ENCODE measurements at places on chromosomes 6 and 20. TPM values are rescaled to one million over a fixed set of nuclear protein-coding genes. Genes with fewer than 3 reads are reported as not detected.
A peak's percentile ranks its signal among the peaks of the same experiment; 100 is the strongest.

HBS1L gene
- 74.9 TPM for total RNA-seq

GCLC gene
- 27.5 TPM for total RNA-seq

GFOD1 gene
- total RNA-seq: 4.8 TPM

ARMC2 gene
- total RNA-seq: 11.3 TPM

DNA sequence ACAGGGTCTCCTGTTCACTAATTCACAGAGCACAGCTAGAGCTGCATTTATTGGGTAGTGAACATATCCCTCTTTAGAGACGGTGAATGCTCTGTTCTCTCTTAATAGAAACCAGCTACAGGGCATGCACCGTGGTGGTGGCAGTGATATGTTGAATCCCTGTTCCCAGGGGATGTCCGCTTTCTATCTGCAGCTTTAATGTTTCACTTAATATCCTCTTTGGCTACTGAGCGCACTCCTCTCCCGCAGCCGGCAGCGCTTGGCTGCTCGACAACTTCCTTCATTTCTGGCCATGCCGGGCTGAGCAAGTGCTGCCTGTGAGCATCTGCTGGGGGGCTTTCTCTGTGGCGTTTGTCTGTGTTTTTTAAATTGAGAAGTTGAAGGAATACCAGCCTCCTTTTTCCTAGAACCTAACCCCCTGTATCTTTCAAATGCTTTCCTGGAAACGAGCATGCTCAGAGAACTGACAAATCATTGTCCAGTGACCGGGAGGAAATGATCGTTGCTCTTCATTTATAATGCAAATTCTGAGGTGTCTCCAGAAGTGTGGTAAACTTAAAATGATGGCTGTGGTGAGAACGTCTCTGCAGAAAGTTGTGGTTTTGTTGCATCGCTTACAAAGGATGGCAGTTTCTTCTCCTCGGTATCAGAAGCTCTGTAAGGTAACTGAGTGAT is 297.9 kb downstream of the UTRN start:
- peaks cover 25% of the 10 kb centered on the region for H3K4me1 ChIP-seq
- H3K27ac ChIP-seq: no peak overlapping the region
- H3K27me3 ChIP-seq: no peaks in the 10 kb centered on the region
- H3K36me3 ChIP-seq: peaks cover 17% of the 10 kb centered on the region
- no peak for DNase-seq
- peak overlapping the region; percentile 40 for H3K4me3 ChIP-seq

- H3K4me1 ChIP-seq: no peaks in the 10 kb centered on the region
- H3K27ac ChIP-seq: no peak overlapping the region
- no peak for DNase-seq
- no peak overlapping the region for H3K4me3 ChIP-seq
- no peaks in the 10 kb centered on the region for H3K36me3 ChIP-seq
Measured at GRCh38 chr6:160217863-160218262, 40.8 kb downstream of the SLC22A2 start.

GRCh38 chr6:4891141-4891540 is 112.7 kb downstream of the RPP40 start:
- H3K4me1 ChIP-seq: no peaks in the 10 kb centered on the region
- DNase-seq: no peak
- no peaks in the 10 kb centered on the region for H3K27me3 ChIP-seq
- no peak overlapping the region for H3K27ac ChIP-seq
- no peak overlapping the region for H3K4me3 ChIP-seq

DNA sequence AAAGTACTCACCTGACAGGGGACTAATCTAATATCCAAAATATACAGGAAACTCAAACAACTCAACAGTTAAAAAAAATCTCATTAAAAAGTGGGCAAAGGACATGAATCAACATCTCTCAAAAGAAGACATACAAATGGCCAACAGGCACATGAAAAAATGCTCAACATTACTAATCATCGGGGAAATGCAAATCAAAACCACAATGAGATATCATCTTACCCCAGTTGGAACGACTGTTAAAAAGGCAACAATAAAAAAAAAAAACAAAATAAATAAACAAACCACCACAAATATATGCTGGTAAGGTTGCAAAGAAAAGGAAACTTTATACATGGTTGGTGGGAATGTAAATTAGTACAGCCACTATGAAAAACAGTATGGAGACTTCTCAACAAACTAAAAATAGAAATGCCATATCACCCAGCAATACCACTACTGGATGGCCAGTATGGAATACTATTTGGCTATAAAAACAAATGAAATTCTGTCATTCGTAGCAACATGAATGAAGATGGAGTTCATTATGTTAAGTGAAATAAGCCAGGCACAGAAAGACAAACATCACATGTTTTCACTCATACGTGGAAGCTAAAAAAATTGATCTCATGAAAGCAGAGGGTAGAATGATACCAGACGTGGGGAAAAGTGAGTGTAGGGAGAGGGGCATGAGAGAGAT is 6.6 kb downstream of the SIRPB2 start:
- peaks cover 76% of the 10 kb centered on the region for H3K27me3 ChIP-seq
- no peak overlapping the region for H3K4me3 ChIP-seq
- H3K4me1 ChIP-seq: no peaks in the 10 kb centered on the region

- no peak for DNase-seq
- peaks cover 4% of the 10 kb centered on the region for H3K4me1 ChIP-seq
- H3K27me3 ChIP-seq: peaks cover 16% of the 10 kb centered on the region
- H3K36me3 ChIP-seq: peaks cover 6% of the 10 kb centered on the region
Measured at GRCh38 chr6:38708496-38708895, 5.6 kb upstream of the GLO1 start.

- DNase-seq: no peak
- H3K36me3 ChIP-seq: no peaks in the 10 kb centered on the region
- peaks cover 10% of the 10 kb centered on the region for H3K4me1 ChIP-seq
Measured at GRCh38 chr20:34045294-34045693, 51.6 kb downstream of the RALY start.

DNA sequence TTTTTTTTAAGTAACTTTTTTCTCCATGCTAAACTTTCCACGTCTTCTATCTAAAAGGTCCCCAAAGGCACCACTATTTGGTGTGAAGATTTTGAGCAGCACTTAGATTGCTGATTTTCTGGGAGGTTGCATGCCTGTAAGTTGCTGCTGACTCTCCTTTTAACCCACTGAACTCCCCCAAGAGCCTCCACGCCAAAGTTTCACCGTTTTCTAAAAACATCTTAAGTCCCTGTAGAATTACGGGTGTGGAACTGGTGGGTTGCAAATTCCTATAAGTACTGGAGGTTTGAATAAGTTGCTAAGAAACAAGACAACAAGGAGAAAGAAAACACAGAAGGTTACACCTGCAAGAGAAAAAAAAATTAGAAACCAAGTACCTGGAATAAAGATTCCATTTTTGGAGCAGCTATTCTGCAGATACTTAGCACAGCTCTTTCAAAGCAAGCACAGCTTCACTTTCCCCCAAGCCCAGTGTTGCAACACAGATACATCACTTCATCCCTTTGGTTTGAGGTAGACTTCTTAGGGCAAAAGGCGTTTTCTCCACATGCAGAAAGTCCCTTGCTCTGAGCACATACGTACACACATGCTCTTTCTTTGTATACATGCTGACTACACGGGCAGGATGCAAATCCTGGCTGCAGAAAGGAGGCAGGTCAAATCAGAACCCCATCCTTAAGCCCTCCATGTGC is 5.0 kb downstream of the JAG1 start:
- peak overlapping the region; percentile 40 for H3K4me3 ChIP-seq
- peaks cover 11% of the 10 kb centered on the region for H3K36me3 ChIP-seq
- peaks cover 74% of the 10 kb centered on the region for H3K4me1 ChIP-seq
- no peak for DNase-seq
- no peaks in the 10 kb centered on the region for H3K27me3 ChIP-seq

GRCh38 chr6:148351309-148351708 is 8.7 kb downstream of the SASH1 start:
- H3K27me3 ChIP-seq: no peaks in the 10 kb centered on the region
- H3K4me3 ChIP-seq: no peak overlapping the region
- H3K36me3 ChIP-seq: peaks cover 6% of the 10 kb centered on the region
- DNase-seq: no peak
- peaks cover 10% of the 10 kb centered on the region for H3K4me1 ChIP-seq

DNA sequence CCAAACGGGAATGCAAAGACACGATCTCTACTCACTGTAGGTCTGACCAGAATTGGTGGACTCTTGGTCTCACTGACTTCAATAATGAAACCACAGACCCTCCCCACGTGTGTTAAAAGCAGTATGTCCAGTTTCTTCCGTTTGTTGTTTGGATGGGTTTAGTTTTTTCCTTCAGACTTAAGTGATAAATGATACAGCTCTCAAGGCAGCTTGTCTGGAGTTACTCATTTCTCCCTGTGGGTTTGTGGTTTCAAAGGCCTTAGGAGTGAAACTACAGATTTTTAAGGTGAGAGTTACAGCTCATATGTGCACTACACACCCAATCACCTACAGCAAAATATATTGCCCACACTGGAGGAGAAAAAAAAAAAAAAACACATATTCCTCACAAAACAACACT is 86.7 kb upstream of the STMND1 start:
- H3K27me3 ChIP-seq: no peaks in the 10 kb centered on the region
- H3K4me1 ChIP-seq: peaks cover 6% of the 10 kb centered on the region
- no peak for DNase-seq
- no peak overlapping the region for H3K27ac ChIP-seq
- peaks cover 1% of the 10 kb centered on the region for H3K36me3 ChIP-seq

- no peak overlapping the region for H3K27ac ChIP-seq
- H3K36me3 ChIP-seq: no peaks in the 10 kb centered on the region
- H3K4me3 ChIP-seq: no peak overlapping the region
- peaks cover 8% of the 10 kb centered on the region for H3K27me3 ChIP-seq
Measured at GRCh38 chr20:43736588-43737158, 9.9 kb upstream of the GTSF1L start.

- H3K4me3 ChIP-seq: peak overlapping the region; percentile 64
- H3K4me1 ChIP-seq: peaks cover 8% of the 10 kb centered on the region
- H3K27me3 ChIP-seq: peaks cover 23% of the 10 kb centered on the region
- H3K27ac ChIP-seq: no peak overlapping the region
- DNase-seq: no peak
Measured at GRCh38 chr6:109456710-109457561, 1.4 kb upstream of the MICAL1 start.

GRCh38 chr6:146884728-146885127 is 286.0 kb downstream of the ADGB start:
- peaks cover 12% of the 10 kb centered on the region for H3K4me1 ChIP-seq
- H3K36me3 ChIP-seq: no peaks in the 10 kb centered on the region
- H3K4me3 ChIP-seq: no peak overlapping the region
- H3K27me3 ChIP-seq: no peaks in the 10 kb centered on the region

DNA sequence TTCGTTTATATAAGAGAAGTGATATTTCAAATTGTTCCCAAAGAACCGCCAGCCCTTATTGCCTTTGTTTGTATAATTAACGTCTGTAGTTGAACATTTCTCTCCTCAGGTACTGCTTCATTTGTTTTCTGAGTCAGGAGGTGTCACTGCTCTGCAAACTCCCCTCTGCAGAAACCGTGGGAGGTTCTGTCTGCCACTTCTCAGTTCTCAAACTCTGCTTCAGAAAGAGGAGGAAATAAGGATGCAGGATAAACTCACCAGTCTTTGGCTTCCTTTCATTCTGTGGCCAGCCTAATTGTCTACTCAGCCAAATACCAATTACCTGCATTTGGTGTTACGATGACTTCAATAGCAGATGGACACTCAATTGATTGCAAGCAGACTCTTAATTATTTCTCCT is 149.8 kb downstream of the PAK5 start:
- H3K4me3 ChIP-seq: no peak overlapping the region
- no peaks in the 10 kb centered on the region for H3K36me3 ChIP-seq
- no peak overlapping the region for H3K27ac ChIP-seq

- no peak overlapping the region for H3K27ac ChIP-seq
- no peaks in the 10 kb centered on the region for H3K4me1 ChIP-seq
- DNase-seq: no peak
Measured at GRCh38 chr6:53273370-53273769, 75.4 kb downstream of the ELOVL5 start.

DNA sequence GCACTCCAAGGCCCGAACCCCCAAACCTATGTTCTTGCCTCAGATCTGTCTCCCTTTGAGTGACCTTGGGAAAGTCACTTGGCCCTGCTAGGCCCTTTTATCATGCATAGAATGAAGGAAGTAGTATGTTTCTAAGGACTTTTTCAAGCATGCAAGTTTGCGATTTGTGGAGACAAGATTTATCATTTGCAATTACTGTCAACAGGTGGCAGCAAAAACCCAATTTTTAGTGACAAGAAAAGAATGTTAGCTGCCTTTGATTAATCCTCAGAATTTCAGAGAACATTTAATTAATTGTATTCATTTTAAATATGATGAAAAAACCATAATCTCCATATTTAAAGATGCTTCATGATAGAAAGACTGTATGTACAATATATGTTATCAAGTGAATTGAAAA is 28.3 kb upstream of the PREP start:
- H3K27me3 ChIP-seq: no peaks in the 10 kb centered on the region
- no peaks in the 10 kb centered on the region for H3K36me3 ChIP-seq
- H3K27ac ChIP-seq: no peak overlapping the region
- peaks cover 13% of the 10 kb centered on the region for H3K4me1 ChIP-seq
- no peak for DNase-seq

GRCh38 chr20:3801299-3801698 is 5.2 kb downstream of the CDC25B start:
- peaks cover 20% of the 10 kb centered on the region for H3K36me3 ChIP-seq
- no peak overlapping the region for H3K27ac ChIP-seq
- no peak for DNase-seq
- no peaks in the 10 kb centered on the region for H3K27me3 ChIP-seq

GRCh38 chr6:31038559-31038958 is 28.3 kb downstream of the MUC22 start:
- DNase-seq: no peak
- no peak overlapping the region for H3K27ac ChIP-seq
- no peak overlapping the region for H3K4me3 ChIP-seq
- peaks cover 24% of the 10 kb centered on the region for H3K4me1 ChIP-seq
- H3K36me3 ChIP-seq: no peaks in the 10 kb centered on the region
- no peaks in the 10 kb centered on the region for H3K27me3 ChIP-seq

- H3K27me3 ChIP-seq: no peaks in the 10 kb centered on the region
- no peak overlapping the region for H3K27ac ChIP-seq
- DNase-seq: no peak
Measured at GRCh38 chr20:11118802-11119380, 445.1 kb upstream of the JAG1 start.

DNA sequence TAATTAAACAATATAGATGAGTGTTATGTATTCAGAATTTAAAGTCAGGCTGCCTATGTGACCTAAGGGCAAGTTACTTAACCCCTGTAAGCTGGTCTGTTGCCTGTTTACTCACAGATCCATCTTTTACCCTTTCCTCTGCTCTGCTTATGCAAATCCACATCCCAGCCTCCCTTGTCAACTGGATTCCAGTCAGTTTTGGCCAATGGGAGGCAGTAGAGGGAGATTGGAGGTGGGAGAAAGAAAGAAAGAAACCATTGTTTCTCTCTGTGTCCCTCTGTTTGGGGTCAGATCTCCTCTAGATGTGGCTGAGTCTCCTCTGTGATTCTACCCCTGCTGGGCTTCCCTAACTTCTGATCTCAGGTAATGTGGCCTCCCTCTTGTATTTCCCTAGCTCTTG is 266.8 kb upstream of the PLN start:
- no peak for DNase-seq
- H3K27ac ChIP-seq: no peak overlapping the region
- no peaks in the 10 kb centered on the region for H3K36me3 ChIP-seq
- H3K4me3 ChIP-seq: no peak overlapping the region
- peaks cover 3% of the 10 kb centered on the region for H3K4me1 ChIP-seq
